ENCODE measurements at places on chromosomes 3 and 15.

DNA sequence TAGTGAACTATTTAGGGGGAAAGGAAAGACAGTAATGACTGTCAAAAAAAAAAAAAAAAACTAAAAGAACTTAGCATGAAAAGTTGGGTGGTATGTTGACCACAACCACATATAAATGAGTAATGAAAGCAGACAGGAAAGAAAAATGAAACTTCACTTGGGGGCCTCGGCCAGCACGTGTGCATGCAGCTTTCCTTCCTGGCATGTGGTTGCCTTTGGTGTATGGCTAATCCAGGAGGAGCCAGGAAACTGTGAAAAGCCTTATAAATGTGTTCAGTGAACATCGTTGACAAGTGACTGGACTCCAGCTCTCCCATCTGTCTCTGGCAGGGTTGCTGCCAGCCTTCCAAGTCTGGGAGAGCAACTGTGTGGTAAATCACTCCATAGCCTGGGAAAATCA, 195.1 kb downstream of the DTWD1 start:
- no peak for DNase-seq

DNA sequence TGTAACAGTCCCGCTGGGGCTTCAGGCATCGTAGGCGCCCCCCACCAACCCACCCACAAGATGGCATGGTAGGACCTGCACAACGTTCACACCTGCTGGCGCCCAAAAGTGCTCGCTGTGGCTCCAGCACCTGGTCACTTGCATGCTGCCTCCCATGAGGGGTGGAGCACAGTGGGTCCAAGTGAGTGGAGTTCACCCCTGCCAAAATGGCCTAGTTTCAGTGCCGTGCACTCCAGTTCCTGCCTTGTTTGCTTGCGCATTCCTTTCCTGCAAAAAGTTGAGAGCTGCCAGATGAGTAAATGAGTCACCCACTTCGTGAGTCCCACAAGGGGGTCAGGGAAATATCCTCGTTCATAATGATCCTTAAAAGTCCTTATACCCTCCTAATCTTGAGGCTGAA, 788.7 kb upstream of the DPPA4 start:
- DNase-seq: no peak

DNA sequence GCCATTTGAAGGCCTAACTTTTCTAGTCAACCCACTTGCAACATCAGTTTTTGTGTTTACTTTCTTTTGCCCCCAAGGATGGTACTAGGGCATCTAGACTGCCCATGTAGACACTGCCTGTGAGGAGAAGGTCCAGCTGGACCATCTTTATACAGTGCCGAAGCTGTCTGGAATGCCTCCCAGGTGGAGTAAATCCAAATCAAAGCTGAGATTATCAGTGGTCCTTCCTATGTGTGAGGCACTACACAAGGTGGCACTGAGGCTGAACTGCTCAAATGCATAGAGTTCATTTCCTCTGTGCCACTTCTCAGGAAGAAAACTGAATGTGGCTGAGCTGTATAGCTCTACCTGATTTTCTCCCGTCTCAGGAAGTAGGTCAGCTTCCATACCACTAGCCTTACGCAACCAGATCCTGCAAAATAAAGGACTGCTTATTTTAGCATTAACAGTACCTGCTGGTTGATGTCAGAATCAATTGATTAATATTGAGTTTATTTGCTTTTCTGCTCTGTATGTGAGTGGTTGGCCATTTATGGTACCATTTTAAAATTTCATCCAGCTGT, 106.1 kb downstream of the GHSR start:
- no peak for DNase-seq

GRCh38 chr15:74489518-74490338, 28.8 kb upstream of the UBL7 start:
- DNase-seq: peak; percentile 78

DNA sequence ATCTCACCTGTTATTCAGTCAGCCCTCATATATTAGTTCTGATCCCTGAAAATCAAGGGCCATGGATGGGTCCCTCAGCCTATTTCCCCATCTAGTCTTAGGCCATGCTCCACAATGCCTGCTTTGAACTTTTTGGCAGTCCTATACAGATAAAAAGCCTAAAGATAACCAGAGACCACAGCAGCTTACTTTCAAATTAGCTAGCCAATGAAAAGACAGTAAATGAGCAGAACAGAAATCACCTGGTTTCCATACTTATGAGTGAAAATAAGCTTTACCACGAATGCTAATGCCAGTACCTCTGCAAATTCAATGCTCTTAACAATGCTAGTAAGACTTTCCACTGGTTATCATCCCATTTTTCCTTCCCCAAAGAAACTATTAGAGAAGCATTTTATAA, 141.6 kb upstream of the SPRED1 start:
- DNase-seq: no peak
